ENCODE measurements at places on chromosomes 5 and 9. TPM values are rescaled to one million over a fixed set of nuclear protein-coding genes. Genes with fewer than 3 reads are reported as not detected.

Gene SPINK7
- not detected for total RNA-seq

Gene SLC22A4
- 4.6 TPM for total RNA-seq

GRCh38 chr5:179747811-179748210, 15.2 kb downstream of the MAML1 start:
- no peak for DNase-seq

GRCh38 chr9:128191406-128192046, at the start of gene CIZ1:
Gene CIZ1 (minus strand): TSS chr9:128191572. CDS start chr9:128190857, 715 bp downstream.
- DNase-seq: peak; percentile 93

GRCh38 chr9:13648676-13649075, 369.2 kb upstream of the MPDZ start:
- no peak for DNase-seq

DNA sequence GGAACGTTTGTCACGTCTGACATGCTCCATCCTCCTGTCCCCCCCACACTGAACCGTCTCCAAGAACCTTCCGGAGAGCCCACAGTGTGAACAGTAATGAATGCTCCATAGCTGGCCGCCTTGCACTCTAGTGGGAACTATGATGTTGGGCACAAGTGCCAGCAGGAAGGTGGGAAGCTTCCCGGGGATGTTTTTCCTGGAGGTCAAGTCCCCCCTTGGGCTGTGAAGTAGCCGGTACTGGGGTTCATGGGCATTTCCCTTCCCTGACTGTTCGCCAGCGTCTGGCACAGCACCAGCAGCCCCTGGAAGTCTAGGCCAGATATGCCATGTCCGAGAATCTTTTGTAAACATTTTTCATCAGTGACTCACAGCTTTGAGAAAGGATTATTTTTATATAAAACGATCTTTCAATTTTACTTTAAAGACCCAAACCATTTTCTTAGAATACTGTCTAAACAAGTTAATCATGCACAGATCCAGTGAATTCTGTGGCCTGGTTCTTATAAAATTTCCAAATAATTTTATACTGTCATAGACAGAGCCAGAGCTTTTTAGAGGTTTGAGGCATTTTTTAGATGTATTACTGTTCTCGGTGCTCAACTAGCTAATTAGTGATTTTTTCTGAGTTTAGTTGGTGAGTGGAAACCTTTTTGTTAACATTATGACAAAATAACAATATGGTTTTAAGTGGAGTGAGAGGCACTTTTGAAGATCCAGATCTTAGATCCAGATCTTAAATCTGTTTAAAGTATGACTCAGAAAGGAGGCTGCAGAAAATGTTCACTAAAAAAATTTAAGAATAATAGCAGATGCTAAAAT, 11.6 kb downstream of the ABL1 start:
- DNase-seq: peak; percentile 88

- peak; percentile 48 for DNase-seq
These were observed 95.8 kb downstream of the PLCXD3 start for GRCh38 chr5:41414598-41414997.

- peak; percentile 56 for DNase-seq
These were observed 216.9 kb downstream of the SH3GL2 start for GRCh38 chr9:17795744-17796143.
